GM10248 (cell line): ENCODE measurements at places on chromosomes 2 and 18.

GRCh38 chr2:73827018-73827417 lies 1.7 kb upstream of the STAMBP start:
- DNase-seq, result no peak

DNA sequence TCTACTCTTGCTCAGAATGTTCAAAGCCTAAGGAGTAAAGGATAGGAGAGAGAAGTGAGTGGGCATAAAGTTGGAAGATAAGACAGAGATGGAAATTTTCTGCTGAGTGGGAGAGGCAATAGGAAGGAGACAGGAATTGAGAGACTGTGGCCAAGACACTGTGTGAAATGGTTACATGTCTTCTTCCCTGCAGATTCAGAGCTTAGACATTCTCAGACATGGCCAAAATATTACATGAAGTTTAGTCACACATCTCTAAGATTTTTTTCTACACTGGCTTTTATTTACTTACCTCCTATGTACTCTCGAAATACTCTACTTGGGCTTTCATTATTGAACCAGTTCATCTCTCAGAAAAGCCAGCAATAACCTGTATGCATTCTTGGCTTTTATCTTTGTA lies 363.0 kb upstream of the FANCL start:
- DNase-seq, result no peak

GRCh38 chr2:229713371-229714079 lies 830 bp downstream of the DNER start:
- peak; percentile 32 for DNase-seq

DNA sequence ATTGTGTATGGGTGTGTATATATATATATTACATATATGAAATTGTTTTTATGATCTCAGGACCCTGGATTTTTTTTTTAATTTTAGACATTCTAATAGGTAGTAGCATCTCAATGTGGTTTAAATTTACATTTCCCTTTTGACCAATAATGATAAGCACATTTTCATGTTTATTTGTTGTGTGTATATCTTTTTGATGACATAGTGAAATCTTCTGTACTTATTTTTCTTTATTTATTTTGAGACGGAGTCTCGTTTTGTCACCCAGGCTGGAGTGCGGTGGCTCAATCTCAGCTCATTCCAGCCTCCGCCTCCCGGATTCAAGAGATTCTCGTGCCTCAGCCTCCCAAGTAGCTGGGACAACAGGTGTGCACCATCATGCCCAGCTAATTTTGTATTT lies 35.1 kb upstream of the CYBRD1 start:
- no peak for DNase-seq

- DNase-seq, result no peak
These were observed 2.3 kb downstream of the AGBL5 start for GRCh38 chr2:27053776-27054175.

DNA sequence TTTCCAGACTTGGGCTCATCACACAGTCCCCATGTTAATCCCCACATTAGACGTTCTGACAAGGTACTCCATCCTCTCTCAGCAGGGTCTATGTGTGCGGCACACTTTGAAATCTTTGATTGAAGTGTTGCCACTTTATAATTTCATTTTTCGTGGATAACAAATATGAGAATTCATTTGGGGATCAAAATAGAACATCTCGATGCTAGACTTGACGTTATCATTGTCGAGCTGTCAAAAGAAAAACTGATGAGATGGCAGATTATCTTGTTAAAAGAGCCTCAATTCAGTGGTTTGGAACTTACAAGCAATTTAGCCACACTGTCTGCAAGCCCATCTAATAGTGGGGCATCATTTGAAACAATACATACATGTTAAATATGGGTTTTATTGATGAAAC lies 91.2 kb upstream of the SULT1C3 start:
- no peak for DNase-seq

DNA sequence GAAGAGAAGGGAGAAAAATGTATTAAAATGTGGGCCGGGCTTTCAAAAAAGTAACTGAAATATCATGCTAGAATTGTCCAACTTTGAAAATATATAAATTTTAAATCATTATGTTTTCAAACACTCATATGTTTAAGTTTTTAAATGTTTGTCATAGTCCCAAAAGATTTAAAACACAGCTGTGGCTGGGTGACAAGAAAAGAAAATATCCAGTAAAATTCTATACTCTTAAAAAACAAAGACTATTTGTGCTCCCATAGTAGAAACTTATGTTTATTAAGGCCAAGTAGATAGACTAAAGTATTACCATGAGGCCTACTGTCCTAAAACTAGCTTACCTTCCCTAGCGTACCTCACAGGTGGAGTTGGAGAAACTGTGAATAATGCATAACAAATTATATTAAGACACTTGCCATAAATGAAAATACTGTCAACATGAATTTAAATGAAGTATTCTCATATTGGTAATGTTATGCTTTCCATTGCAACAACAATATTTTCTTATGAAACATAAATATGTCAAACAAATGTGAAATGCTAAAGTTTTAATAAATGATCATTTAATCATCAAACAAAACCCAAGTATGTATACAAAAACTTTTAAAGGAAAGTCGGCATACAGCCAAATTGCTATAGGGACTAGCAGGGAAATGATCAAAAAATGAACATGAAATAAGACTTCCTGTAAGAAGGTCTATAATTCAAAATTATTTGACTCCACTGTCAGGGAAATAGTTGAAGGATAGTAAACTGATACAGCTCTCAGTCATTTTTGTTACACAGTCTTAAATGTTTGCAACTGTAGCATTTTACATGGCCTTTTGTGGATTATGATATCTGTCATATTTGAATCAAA lies 13.4 kb downstream of the MEIS1 start:
- DNase-seq, result no peak

GRCh38 chr2:8693157-8693821 lies 11.4 kb downstream of the ID2 start:
- DNase-seq, result peak; percentile 68

- DNase-seq, result no peak
These were observed 77.7 kb downstream of the MAP2 start for GRCh38 chr2:209501579-209501978.

DNA sequence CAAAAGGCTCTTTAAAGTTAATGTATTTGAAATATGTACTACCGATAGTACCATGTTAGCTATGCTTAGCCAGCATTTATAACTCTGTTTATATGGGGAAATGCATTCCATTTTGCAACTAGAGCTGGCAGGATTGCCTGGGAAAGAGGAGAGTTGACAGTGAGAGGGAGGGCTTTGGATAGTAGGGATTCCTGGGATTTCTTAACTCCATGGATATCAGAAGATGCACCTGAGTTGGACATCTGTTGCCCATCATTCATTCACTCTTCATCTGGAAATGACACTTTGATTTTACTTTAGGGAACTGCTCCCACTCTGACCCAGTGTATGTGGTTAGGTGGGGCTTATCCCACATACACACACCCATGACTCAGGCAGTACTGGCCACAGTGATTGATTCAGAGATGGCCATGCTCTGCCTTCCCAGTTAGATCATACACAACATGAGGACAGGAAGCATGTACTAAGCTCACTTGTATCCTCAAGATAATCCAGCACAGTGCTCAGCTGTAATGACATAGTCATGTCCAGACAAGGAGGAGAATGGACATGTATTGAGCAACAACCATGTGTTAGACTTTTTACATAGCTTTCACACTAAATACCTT lies 248.8 kb downstream of the MREG start:
- DNase-seq, result no peak

DNA sequence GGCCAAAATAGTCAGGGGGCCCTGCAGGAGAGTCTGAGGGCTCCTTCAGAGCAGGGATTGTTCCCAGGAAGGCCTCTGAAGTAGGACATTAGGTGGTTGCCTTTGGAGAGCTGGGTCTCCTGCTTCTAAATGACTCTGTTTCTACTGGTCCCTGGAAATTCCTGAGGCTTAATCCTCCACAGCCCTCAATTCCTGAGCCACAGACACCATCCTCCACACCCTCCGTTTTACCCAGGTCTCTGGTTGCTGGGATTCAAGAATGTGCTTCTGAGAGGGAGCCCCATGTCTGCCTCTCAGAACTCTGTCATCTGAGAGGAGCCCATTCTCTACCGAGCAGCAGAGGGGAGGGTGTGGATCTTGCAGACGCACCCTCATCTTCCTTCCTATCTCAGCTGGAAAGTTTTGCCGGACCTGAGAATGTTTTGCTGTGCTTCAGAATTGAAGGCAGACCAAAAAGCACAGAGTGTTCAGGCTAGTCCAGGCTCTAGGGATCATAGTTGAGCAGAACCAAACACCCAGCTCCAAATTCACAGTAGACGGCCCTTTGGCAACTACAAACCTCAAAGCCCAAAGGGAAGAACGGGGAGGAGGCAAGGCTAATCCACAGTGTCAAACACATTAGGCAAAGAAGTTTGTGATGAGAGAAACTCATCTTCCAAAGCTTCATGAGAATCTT lies 8.1 kb downstream of the VIT start:
- no peak for DNase-seq

DNA sequence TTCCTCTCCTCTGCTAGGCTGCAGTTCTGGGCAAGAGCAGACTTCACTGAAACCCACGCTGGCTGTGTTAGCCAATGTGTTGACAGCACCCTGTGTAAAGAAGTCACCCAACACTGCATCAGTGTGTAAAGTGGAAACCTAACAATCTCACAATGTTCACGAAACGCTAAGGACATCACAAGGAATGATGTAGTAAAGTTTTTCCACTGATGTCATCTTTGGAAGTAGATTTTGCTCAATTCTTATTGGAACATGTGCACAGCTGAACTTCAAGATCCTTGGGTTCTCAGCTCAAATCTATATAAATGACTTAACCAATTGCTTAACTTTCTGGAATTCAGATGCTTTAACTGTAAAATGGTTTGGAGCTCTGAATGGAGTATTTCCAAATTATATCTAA lies 1112.5 kb downstream of the TSN start:
- no peak for DNase-seq

GRCh38 chr2:66433945-66434678 lies 813 bp upstream of the MEIS1 start:
- DNase-seq, result no peak

- DNase-seq, result no peak
These were observed 121.7 kb downstream of the KLHL29 start for GRCh38 chr2:23506531-23507266.

DNA sequence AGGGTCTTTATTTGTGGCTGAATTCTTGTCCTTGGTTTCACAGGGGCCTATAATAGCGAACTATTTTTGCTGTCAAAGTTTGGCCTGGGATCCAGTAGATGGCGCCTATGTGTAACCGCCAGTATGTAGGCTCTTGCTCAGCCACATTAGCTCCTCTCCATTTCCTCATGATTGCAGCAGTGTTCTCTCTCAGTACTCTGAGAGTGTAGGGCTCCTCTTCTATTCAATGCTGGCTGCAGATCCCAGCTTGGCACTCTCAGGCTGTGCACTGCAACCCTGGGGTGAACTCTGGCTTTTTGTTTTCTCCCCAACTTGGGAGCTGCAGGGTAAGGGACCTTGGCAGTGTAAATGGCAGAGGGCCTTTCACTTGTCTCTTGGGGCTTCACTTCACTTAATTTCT lies 344.6 kb upstream of the CHAC2 start:
- DNase-seq, result peak; percentile 31

GRCh38 chr2:175871331-175872004 lies 130.6 kb downstream of the LNPK start:
- DNase-seq, result no peak

- DNase-seq, result no peak
These were observed 264.5 kb upstream of the PIK3C3 start for GRCh38 chr18:41690332-41691127.

GRCh38 chr2:38516122-38516521 lies 86.6 kb downstream of the HNRNPLL start:
- DNase-seq, result no peak
